Activated T-helper 1 cell treated with anti-CD3 and anti-CD28 coated beads, Interleukin-2, amount 50 U/mL, for 16 hours (primary cell): ENCODE measurements at places on chromosomes 5 and 9.

DNA sequence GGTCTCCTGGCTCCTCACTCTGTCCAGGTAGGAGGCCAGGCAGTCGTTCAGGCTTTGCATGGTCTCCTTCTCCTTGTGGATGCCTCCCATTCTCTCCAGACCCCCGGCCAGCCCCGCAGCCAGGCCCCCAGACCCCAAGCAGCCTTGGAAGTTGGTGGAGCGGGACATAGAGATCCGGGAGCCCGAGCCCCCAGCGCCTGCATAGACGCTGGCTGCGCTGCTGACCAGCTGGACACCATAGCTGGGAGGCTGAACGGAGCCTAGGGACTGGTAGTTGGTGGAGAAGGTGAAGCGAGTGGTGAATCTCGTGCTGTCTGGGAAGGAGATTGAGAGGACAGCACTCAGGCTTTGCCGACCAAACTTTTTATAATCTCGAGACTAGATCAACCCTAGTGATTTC is 35.9 kb downstream of the FOXI1 start:
- no peak for DNase-seq

DNA sequence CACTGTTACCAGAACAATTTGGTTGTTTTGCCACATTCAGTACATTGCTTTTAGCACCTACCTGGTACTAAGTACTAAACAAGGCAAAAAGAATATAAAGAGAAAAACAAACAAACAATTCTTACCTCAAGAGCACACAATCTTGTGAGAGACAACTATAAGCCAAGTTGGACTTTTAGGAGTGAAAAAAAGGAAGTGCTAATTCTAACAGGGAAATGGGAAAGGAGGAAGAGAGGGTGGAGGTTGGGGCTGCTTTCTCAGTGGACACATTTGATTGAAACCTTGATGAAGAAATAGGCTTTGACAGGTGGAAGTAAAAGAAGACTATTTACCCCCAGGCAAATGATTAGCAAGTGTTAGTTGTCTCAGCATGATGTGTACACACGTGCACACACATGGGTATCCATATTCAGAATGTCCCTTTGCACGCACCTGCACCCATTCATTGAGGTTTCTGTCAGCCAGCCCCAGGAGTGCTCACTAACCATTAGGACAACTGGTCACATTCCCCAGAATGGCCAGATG is 302.6 kb downstream of the ACTL7B start:
- no peak for DNase-seq

DNA sequence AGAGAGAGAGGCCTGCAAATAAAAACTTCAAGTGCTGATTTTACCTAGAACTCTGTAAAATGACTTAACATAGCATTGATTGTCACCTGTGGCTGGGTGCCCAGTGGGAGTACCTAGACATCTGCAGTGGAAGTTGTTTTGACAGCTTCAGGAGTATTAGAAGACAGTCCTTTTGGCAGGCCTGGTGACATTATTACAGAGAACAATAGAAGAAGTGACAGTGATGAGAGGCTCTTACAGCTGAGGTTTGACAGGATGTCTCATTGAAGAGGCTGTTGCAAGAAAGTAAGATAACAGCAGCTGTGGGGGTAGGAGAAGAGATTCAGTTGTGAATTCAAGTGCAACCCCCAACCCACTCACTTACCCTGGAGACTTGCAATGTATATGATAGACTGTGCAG is 27.9 kb upstream of the MUSK start:
- DNase-seq, result no peak

DNA sequence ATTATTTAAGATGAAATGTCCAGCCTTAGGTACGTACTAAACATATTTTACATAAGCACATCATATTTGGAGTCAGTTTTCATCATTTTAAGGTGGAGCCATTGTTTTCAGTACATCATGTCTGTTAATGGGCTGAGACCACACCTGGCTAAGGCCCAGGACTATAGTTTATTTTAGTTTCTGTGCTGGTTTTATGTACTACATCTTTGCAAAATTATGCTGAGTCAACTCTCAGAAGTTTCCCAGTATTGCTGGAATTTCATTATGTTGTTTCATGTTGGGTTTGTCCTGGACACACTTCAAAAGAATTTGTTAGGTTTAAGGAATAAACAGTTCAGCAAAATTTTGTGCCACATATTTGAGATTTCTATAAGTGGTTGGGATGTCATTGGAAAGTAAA is 171.2 kb downstream of the CCDC171 start:
- no peak for DNase-seq

- no peak for DNase-seq
These were observed 8.7 kb downstream of the HMGCS1 start for GRCh38 chr5:43304525-43304924.

DNA sequence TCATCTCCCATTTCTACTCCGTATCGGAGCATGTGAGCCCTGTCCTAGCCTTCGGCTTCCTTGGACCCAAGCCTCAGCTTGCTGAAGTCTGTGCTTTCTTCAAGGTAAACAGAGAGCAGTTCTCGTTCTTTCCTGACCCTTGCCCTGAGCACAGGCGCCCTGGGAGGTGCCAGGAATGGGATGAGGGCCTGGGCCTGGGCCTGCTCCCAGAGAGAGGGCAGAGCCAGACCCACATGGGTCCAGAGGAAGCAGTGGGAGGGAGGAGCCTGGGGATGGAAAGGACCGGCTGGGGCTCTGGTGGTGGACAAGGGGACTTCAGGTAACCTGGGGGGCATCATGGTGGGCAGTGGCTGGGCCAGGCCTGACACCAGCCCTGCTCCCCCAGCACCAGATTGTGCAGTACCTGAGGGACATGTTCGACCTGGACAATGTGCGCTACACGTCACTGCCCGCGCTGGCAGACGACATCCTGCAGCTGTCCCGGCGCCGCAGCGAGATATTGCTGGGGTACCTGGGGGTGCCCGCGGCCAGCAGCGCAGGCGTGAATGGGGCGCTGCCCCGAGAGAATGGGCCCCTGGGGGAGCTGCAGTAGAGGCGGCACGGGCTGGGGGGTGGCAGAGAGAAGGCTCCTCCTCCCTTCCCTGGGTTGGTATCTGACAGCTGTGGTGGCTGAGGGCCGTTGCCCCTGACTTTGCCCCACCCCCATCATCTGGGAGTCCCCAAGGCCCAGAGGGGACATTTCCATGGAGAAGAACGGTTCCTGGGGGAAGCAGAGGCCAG is 10.9 kb upstream of the DOLPP1 start:
- no peak for DNase-seq
